Activated CD4-positive, alpha-beta memory T cell treated with anti-CD3 and anti-CD28 coated beads, Interleukin-2, amount 10 ng/mL, durations not matched to agents 7 days and 5 days (primary cell): ENCODE measurements at places on chromosomes 5 and 9. TPM values are rescaled to one million over a fixed set of nuclear protein-coding genes. Genes with fewer than 3 reads are reported as not detected.

The OR1Q1 gene
- not detected for total RNA-seq

The SLC45A2 gene
- not detected for total RNA-seq

The ZNF79 gene
- 12.7 TPM for total RNA-seq

The FAM13B gene
- total RNA-seq: 25.3 TPM

The SPATA31E1 gene
- total RNA-seq: not detected

DNA sequence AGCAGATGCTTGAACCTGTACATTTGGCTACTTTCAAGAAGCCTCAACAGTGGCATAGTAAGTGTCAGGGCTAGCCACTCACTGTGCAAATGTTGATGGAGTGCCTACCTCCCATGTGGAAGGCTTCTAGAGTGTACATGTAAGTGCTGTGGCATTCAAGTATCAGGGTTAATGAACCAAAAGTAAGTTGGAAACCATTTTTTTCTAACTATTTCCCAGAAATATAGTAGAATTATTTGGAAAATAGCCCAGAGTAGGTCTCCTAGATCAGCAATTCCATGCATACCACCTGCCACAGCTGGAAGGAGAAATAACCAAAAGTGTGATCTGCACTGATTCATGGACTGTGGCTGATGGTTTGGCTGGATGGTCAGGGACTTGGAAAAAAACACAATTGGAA lies 53.3 kb downstream of the FOXD1 start:
- H3K27me3 ChIP-seq: peaks cover 51% of the 10 kb centered on the region
- no peak for DNase-seq
- H3K27ac ChIP-seq: no peak overlapping the region
- no peaks in the 10 kb centered on the region for H3K4me1 ChIP-seq
- no peaks in the 10 kb centered on the region for H3K36me3 ChIP-seq

DNA sequence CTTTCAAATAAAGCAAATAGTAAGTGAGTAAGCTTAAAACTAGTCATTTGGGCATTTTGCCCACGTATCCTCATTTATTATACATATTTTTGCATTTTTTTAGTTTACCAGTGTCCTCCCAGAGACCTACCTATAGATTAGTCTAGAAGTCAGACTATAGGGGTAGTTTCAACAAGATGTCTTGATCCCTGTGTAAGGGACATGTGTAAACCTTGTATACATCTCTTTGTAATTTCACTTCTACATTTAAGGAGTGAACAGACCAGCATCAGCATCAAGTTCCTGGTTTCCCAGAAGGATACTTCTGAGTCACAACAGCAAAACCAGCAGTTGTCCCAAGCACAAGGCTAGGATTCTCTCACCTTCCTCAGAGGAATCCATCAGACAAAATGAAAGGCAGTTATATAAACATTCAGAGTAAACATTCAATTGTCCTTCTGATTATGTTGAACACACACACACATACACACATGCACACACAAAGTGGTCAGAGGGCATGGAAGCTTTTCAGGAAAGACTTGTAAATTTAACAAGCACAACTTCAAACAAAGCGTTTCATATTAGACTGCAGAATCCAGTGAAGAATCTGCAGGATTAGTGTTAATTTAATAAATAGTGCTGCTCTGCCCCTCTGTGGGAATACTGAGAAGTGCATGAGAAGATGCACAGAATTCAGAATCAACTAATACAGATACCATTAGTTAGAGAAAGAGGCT lies 55.4 kb downstream of the HINT1 start:
- H3K27ac ChIP-seq: no peak overlapping the region
- DNase-seq: peak; percentile 22
- no peak overlapping the region for H3K4me3 ChIP-seq
- H3K4me1 ChIP-seq: peaks cover 2% of the 10 kb centered on the region
- H3K36me3 ChIP-seq: no peaks in the 10 kb centered on the region
- H3K27me3 ChIP-seq: no peaks in the 10 kb centered on the region

DNA sequence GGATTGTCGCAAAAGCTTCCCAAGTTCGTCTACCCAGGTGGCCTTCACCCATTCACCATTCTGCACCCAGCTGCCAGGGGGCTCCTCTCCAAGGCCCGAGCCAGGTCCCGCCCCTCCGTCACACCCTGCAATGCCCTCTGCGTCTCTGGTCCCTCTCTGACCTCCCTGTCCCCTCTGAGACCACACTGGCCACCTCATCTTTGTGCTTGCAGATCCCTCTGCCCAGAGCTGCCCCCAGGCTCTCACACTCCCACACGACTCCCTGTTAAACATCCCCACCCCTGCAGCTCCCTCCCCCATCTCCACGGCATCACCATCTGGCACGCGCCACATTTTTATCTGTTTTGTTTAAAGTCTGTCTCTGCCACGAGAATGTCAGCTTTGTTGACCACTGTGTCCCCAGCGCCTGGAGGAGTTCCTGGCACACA lies 243.6 kb downstream of the PBX3 start:
- no peak for DNase-seq
- H3K4me3 ChIP-seq: no peak overlapping the region
- H3K27me3 ChIP-seq: no peaks in the 10 kb centered on the region
- no peaks in the 10 kb centered on the region for H3K4me1 ChIP-seq
- H3K27ac ChIP-seq: no peak overlapping the region
- no peaks in the 10 kb centered on the region for H3K36me3 ChIP-seq

DNA sequence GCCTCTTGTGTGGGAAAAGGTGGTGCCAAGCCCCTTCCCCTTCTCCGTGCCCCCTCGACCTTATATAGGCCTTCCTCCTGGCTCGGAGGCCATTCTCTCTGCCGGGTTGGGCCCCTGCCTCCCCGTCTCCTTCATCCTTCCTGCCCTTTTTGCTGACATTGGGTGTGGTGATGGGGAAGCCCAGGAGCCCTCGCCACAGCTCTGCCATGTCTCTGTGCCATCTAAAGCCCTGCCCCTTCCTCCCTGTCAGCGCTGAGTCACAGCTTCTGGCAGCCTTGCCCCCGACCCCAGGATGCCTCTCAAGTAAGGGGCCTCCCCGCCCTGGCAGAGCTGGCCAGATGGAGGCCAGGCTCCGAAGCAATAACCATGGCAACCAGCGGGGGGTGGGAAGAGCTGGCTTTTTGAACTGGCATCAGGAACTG lies 30.4 kb downstream of the JADE2 start:
- peaks cover 51% of the 10 kb centered on the region for H3K36me3 ChIP-seq
- peak overlapping the region; percentile 35 for H3K4me3 ChIP-seq
- peak overlapping the region; percentile 90 for H3K27ac ChIP-seq
- H3K27me3 ChIP-seq: no peaks in the 10 kb centered on the region
